OCI-LY7 (cell line): ENCODE measurements at places on chromosomes 6 and 20. TPM values are rescaled to one million over a fixed set of nuclear protein-coding genes. Genes with fewer than 3 reads are reported as not detected.

Gene TRIM10
- not detected in 2 replicates for total RNA-seq

Gene PNPLA1
- total RNA-seq, result not detected in 2 replicates

Gene HLA-DQA1
- total RNA-seq, result 31.2 and 32.3 TPM in 2 replicates

Gene ZFP57
- total RNA-seq, result not detected in 2 replicates

Gene RBPJL
- total RNA-seq, result not detected in 2 replicates

Gene GABRR1
- total RNA-seq, result not detected in 2 replicates

Gene TRAPPC3L
- not detected in 2 replicates for total RNA-seq

Gene OR2B6
- not detected in 2 replicates for total RNA-seq

Gene C6orf52
- total RNA-seq, result 1.0 TPM in 1 of 2 replicates, not detected in the other

Gene SLC26A8
- total RNA-seq, result not detected in 2 replicates

Gene CLPSL2
- not detected in 2 replicates for total RNA-seq

Gene DDO
- total RNA-seq, result not detected in 2 replicates

Gene C20orf144
- total RNA-seq, result 0.31 and 0.42 TPM in 2 replicates

Gene PRDM1
- total RNA-seq, result 1.9 and 3.3 TPM in 2 replicates

Gene NHLRC1
- total RNA-seq, result not detected in 2 replicates

Gene CDH22
- total RNA-seq, result not detected in 2 replicates

Gene ZBTB12
- total RNA-seq, result 20.2 and 21.0 TPM in 2 replicates

Gene TINAG
- total RNA-seq, result not detected in 2 replicates

Gene CST2
- not detected in 2 replicates for total RNA-seq

Gene NFKBIE
- 22.4 and 24.8 TPM in 2 replicates for total RNA-seq

Gene PRRT1
- total RNA-seq, result 2.4 and 3.5 TPM in 2 replicates

Gene SYCP2L
- 1.3 and 2.0 TPM in 2 replicates for total RNA-seq

Gene ELOVL4
- not detected in 2 replicates for total RNA-seq

Gene SLC17A3
- total RNA-seq, result not detected in 2 replicates

Gene MAFB
- not detected in 2 replicates for total RNA-seq

Gene LHFPL5
- not detected in 2 replicates for total RNA-seq

Gene C6orf163
- 2.8 and 3.0 TPM in 2 replicates for total RNA-seq

Gene TSHZ2
- total RNA-seq, result not detected in 2 replicates

Gene KIF16B
- 11.2 and 11.8 TPM in 2 replicates for total RNA-seq

Gene HEY2
- 1.3 and 2.0 TPM in 2 replicates for total RNA-seq

Gene SYNDIG1
- not detected in 2 replicates for total RNA-seq

Gene FNDC1
- 16.4 and 19.9 TPM in 2 replicates for total RNA-seq

Gene BHLHE23
- not detected in 2 replicates for total RNA-seq

Gene CEP250
- total RNA-seq, result 68.9 and 74.4 TPM in 2 replicates

Gene SIRPB1
- total RNA-seq, result not detected in 2 replicates

Gene RAB32
- total RNA-seq, result not detected in 2 replicates

Gene ZNF311
- total RNA-seq, result not detected in 2 replicates

Gene TRIM26
- 53.3 and 55.5 TPM in 2 replicates for total RNA-seq

Gene MACROD2
- total RNA-seq, result 4.5 and 6.4 TPM in 2 replicates

Gene TRPC4AP
- 38.8 and 42.3 TPM in 2 replicates for total RNA-seq

Gene OLIG3
- not detected in 2 replicates for total RNA-seq

Gene SSTR4
- total RNA-seq, result not detected in 2 replicates

Gene CYP24A1
- not detected in 2 replicates for total RNA-seq

Gene TTK
- 46.0 and 51.9 TPM in 2 replicates for total RNA-seq

Gene ADGRF4
- not detected in 2 replicates for total RNA-seq

Gene OPN5
- not detected in 2 replicates for total RNA-seq
